Fibroblast of skin of right quadriceps (primary cell): ENCODE measurements at places on chromosomes 3 and 15.

- no peak for DNase-seq
Measured at GRCh38 chr3:46360907-46361306, 7.0 kb downstream of the CCR2 start.

DNA sequence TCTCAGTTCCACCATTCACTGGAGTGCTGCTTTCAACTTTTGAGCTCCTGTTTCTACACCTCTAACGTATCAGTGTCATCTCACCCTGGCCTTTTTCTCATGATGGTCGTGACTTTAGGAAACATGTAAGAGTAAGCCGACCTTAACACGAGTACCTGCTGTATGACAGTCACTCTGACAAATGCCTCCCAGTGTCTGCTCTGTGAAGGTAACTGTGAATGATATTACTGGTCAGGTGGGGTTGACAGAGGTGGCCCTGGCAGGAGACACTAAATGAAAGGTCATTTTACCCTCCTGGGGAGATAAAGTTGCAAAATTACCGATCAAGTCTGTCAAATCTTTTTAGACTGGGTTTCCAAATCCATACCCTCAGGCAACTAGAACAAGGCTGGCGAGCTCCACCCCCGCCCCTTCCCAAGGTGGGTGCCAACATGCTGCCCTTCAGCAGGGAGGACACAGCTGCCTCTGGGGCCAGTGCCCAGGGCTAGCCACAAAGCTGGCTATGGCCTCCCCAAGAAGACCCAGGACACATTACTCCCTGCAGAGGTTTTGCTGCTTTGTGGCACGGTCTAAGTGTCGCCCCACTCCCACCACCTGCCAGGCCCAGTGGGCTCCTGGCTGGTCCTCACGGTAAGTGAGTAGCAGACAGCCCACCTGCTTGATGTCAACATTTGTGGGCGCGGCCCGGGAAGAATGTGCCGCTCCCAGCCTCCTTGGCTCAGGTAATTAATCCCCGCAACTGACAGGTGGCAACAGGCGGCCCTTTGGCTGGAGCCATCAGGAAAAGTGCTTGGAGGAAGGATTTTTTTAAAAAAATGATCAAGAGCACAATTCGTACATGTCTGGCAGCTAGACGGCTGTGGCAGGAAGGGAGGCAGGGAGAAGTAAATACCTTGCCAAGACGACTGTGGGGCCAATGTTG lies 211.8 kb downstream of the TP63 start:
- DNase-seq = no peak

DNA sequence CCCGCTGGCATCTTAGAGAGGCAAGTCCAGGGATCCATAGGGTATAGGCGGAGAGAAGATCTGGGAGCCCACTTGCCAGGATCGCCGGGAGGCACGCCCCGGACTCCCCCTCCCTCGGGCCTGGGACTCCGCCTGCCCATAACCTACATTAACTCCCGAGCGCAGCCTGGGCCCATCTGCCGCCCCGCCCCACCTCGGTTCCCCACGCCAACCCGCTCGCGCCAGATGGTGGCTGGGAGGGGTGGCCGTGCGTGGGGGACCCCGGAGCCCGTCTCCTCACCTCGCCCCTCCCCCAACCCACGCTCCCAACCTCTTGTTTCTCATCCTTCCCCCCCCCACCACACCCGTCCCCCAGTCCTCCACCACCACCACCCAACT lies 1.7 kb upstream of the DLL4 start:
- no peak for DNase-seq

- DNase-seq = no peak
Measured at GRCh38 chr3:155880286-155880685, 9.8 kb downstream of the GMPS start.

DNA sequence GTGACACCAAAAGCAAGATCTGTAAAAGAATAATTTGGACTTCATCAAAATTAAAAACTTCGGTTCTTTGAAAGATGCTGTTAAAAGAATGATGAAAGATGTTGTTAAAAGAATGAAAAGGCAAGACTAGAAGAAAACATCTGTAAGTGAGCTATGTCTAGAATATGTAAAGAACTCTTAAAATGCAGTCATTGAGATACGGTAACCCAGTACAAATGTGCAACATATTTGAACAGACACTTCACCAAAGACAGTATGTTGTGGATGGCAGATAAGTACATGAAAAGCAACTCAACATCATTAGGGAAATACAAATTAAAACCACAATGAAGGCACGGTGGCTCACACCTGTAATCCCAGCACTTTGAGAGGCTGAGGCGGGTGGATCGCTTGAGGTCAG lies 139.5 kb downstream of the LRIG1 start:
- DNase-seq = no peak

DNA sequence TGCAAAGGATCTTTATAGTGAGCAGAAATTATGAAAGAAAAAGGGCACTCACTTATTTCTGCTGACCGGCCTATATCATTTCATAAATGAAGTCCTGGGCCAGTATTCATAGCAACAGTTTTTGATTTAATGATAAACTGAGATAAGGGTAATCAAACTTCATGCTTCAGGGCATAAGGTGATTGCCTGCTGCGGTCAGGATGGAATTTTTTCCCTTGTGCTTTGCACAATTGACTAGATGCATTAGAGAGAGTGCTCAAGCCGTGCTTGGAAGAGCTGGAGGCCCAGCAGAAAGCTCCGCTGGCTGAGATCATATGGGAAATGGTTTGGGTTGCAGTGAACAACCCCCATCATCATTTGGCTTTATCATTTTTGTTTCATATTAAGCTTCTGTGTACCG lies 10.4 kb downstream of the SEMA6D start:
- peak; percentile 27 for DNase-seq

- peak; percentile 43 for DNase-seq
Measured at GRCh38 chr3:104596551-104596950, 770.2 kb upstream of the ALCAM start.

DNA sequence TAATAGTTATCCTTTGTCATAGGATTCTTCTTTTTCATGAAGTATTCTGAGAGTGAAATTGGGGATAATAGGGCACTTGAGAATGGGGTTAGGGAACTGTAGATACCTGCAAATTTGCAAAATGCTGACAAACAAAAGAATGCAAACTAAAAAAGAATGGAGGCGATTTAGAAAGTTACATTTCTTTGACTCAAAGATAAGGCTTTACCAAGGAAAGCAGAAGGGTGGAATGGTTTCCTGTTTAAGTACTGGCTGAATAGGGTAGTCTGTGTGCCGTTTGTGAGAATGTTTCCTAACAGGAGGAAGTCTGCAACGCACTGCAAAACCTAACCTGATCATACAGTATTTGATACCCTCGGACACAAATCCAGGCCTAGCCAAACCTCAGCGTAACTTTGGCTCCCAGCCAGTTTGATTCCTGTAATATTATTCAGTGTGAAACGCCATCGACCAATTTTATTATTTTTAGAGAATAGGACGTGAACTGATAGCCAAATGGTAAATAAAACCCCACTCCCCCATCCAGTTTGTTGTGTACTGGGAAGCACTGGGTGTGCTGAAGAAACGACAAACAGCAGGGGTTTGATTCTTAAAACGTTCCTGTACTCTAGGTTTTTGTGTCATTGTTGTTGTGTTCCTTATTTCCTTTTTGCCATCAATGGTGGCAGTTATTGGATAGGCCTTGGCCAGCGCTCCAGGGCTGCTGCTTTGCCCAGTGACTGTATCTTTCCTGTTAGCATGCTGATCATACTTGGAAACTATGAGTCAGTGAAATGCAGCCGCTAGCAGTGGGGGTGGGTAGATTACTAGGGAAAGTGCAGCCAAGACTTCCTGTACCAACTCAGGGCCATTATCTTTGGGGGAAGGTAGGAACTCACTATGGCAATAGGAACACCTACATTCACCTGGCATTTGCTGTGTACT lies 148.0 kb upstream of the TBL1XR1 start:
- DNase-seq = peak; percentile 96
